ENCODE measurements at places on chromosomes 3 and 15. TPM values are rescaled to one million over a fixed set of nuclear protein-coding genes. Genes with fewer than 3 reads are reported as not detected.

DNA sequence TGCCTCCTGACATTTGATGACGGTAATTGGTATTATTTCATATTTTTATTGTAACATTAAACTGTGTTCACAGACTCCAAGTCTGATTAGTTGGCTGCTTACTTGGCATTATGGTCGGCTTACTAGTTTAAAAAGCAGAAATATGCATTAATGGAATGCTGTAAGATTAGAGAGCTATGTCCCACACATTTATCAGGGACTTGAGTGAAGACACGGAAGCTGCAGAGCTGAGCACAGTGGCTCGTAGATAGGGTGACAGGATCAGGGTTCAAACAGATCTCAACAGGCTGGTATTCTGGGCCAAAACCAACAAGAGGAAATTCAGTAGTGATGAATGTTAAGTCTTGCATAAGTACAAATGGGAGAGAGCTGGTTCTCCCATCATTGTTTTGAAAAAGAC, 113.8 kb downstream of the ADAMTSL3 start:
- no peak for DNase-seq

DNA sequence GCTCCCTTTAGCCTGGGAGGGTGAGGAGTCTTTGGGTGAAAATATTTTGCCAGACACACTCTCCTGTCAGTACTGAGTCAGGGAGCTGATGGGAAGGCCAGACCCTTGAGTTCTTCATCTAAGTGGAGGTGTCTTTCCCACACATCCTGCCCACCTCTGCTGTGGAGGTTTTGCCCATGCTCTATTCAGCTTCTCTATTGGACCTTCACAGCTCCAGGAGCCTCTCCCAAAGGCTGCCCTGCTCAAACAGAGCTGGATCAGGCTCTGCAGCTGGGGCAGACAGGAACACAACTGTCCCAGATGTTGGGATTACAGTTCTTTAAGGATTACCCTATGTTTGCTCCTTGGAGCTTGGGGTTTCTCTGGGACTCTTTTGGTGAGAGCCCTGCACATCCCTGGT, 77.9 kb downstream of the SPSB4 start:
- DNase-seq: no peak

DNA sequence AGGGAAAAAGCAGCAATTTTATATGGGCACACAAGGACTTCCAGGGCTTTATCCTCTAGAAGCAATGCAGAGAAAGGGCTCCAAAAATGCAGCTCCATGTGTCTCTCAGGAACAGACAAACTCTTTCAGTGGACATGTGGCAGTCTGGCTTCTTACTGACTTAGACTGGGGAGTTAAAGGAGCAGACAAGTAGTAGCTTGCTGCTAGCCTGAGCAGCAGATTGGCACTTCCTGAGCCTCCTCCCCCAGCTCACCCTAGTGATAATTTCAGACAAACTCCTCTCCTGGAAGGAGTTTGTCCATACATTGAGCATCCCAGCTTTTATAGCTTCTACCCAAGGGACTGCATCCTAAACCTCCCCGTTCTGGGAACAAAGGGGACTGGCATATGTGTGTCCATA, 101.7 kb upstream of the MANF start:
- DNase-seq: no peak

The OR5H14 gene
- not detected for total RNA-seq

DNA sequence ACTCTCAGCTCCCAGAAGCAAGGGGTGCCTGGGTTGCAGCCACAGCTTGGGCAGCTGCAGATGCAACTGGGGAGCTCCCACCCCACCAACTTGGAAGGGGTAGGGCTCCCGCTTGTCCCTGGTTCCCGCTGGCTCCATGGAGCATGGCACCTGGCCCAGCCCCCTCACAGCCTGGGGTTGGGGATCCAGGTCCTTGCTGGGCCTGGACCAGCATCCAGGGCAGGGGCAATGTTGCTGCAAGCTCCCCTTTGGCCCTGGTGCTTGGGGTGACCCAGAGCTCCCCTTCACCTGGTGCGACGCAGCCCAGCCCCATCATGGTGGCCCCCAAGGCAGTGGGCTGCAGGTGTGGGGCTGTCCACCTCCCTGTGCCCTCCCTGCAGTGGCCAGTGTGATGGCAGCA, 99.6 kb upstream of the FRMD4B start:
- no peak for DNase-seq

GRCh38 chr3:178382449-178383061, 153.7 kb upstream of the KCNMB2 start:
- DNase-seq: no peak

- peak; percentile 100 for DNase-seq
Measured at GRCh38 chr3:129606636-129607390, at the start of gene PLXND1. TSS of gene PLXND1 (minus strand) at chr3:129606676. CDS start at chr3:129606639, 37 bp downstream.

GRCh38 chr3:132135628-132136333, 101.0 kb upstream of the CPNE4 start:
- peak; percentile 23 for DNase-seq

GRCh38 chr3:43892526-43892925, 201.8 kb downstream of the ABHD5 start:
- no peak for DNase-seq

DNA sequence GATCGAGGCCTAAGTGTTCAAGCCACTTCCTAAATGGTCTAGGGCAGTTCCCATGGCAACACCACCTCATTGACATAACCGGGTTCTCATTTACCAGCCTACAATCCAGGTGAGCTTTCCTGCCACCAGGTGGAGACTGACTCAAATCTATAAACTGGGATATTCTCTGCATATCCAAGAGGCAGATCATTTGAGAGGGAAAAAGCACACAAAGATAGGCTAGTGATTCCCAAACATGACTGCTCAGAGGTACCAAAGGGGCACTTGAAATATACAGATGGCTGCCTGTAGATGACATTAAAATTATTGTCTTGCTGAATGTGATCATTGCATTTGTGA, 141.3 kb upstream of the PROK2 start:
- peak; percentile 84 for DNase-seq
